ENCODE measurements at places on chromosomes 4 and X.

DNA sequence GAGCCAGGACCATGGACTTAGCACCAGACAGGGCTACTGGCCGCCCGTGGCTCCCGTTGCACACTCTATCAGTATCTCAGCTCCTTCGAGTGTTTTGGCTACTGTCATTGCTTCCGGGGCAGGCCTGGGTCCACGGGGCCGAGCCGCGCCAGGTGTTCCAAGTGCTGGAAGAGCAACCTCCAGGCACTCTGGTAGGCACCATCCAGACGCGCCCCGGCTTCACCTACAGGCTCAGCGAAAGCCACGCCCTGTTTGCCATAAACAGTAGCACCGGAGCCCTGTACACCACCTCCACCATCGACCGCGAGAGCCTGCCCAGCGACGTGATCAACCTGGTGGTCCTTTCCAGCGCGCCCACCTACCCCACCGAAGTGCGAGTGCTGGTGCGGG, 1.6 kb downstream of the FAT4 start:
- H3K4me3 ChIP-seq, result peak overlapping the region; percentile 92
- no peak overlapping the region for H3K27ac ChIP-seq
- H3K36me3 ChIP-seq, result no peaks in the 10 kb centered on the region

DNA sequence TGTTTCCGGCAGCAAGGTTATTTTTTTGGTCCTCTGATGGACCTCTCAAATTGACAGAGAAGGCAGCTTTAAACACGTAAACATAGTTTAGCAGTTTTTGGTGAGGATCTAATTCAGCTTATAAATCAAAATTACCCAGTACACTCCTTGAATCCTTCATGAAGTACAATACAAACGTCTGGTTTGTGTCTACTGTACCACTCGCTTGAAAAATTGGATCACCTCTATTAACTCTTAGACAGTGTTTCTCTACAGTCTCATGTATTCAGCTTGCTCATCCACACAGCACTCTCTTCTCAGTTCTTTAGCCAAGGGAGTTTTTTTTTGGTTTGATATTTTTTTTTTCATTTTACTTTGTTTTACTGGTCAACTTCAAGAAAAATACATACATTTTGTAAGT, 113.5 kb downstream of the RNF150 start:
- H3K27me3 ChIP-seq, result no peaks in the 10 kb centered on the region
- no peak overlapping the region for H3K27ac ChIP-seq
- DNase-seq, result no peak
- H3K4me3 ChIP-seq, result no peak overlapping the region

DNA sequence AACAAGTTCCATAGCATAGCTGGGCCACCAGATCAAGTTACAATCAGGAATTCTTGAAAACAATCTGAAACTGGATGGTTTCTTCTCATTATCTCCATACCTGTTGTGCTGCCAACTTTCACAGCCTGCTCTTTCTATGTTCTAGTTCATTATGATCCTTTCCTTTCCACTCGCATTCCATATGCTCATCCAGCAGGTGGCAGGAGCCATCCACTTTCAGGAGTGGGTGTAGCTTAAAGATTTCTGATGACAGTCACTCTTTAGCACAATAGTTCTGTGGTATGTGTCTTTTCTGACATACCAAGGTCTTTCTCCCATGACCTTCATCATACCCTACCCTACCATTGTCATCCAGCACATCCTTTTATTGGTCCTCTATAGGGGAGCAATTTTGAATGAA, 46.4 kb downstream of the PAGE2 start:
- H3K4me1 ChIP-seq, result no peaks in the 10 kb centered on the region
- no peak overlapping the region for H3K27ac ChIP-seq
- H3K4me3 ChIP-seq, result no peak overlapping the region
- no peaks in the 10 kb centered on the region for H3K27me3 ChIP-seq
- DNase-seq, result peak; percentile 12
- H3K36me3 ChIP-seq, result no peaks in the 10 kb centered on the region

DNA sequence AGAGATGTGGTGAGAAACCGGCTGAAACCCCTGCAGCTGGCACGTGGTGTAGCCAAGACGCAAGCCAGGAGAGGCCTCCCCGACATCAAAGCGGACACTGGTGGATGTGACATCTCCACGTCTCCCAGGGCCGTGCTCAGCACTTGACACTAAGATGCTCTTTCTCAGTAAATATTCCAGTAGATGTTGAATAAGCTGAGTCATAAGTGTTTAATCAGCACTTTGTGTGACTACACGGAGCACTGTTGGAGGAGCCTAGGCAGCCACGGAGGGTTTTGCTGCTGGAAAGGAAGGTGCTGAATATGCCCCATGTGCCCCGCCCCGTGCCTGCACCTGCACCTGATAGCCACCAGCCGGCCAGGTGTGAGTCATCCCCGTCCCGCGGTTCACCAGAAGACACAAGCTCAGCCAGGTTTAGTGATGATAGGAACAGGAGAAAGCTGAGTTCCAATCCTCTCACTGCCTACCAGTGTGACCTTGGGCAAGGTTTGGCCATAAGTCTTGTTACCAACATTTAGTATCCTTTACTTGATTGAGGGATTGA, 29.0 kb upstream of the C4orf50 start:
- H3K4me1 ChIP-seq, result peaks cover 16% of the 10 kb centered on the region
- DNase-seq, result peak; percentile 80
- H3K36me3 ChIP-seq, result no peaks in the 10 kb centered on the region
- no peak overlapping the region for H3K4me3 ChIP-seq

GRCh38 chrX:86981326-86981879, 536.2 kb upstream of the KLHL4 start:
- no peak overlapping the region for H3K27ac ChIP-seq
- no peaks in the 10 kb centered on the region for H3K27me3 ChIP-seq
- DNase-seq, result no peak
- no peaks in the 10 kb centered on the region for H3K4me1 ChIP-seq
- no peaks in the 10 kb centered on the region for H3K36me3 ChIP-seq

DNA sequence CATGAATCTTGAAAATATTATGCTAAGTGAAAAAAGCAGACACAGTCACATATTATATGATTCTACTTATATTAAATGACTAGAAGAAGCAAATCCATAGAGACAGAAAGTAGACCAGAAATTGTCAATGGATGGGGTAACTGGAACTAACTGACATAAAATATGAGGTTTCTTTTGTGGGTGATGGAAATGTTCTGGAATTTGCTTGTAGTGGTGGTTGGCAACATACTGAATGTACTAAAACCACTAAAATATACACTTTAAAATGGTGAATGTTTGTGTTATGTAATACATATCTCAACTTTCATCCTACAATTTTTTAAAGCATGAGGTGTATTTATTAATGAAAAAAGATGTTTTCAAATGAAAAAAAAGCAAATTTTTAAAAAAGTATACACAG, 14.7 kb downstream of the CNOT6L start:
- H3K27me3 ChIP-seq, result no peaks in the 10 kb centered on the region
- H3K36me3 ChIP-seq, result no peaks in the 10 kb centered on the region
- H3K27ac ChIP-seq, result no peak overlapping the region
- no peak overlapping the region for H3K4me3 ChIP-seq
- no peaks in the 10 kb centered on the region for H3K4me1 ChIP-seq

DNA sequence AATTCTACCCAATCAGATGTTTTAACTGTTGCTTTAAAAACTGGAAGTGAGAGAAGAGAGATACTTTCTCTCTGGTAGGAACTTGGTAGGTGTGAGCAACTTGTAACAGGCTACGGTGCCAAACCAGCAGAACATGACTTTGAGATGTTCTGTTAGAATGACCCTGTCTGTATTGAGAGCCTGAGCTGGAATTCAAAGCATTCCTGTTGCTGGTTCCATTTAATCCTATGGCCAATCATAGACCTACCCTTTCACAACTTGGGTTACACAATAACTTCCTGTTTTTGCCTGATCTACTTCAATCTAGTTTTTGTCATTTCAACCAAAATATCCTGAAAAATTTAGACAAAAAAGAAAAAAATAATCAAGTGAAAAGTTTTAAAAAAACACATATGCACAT, 1.7 kb upstream of the PRRG1 start:
- DNase-seq, result no peak
- H3K4me1 ChIP-seq, result no peaks in the 10 kb centered on the region
- no peak overlapping the region for H3K4me3 ChIP-seq
- H3K36me3 ChIP-seq, result no peaks in the 10 kb centered on the region
- H3K27ac ChIP-seq, result no peak overlapping the region
- H3K27me3 ChIP-seq, result no peaks in the 10 kb centered on the region

GRCh38 chr4:81652069-81652478, 180.4 kb upstream of the RASGEF1B start:
- H3K27me3 ChIP-seq, result no peaks in the 10 kb centered on the region
- no peak overlapping the region for H3K4me3 ChIP-seq

DNA sequence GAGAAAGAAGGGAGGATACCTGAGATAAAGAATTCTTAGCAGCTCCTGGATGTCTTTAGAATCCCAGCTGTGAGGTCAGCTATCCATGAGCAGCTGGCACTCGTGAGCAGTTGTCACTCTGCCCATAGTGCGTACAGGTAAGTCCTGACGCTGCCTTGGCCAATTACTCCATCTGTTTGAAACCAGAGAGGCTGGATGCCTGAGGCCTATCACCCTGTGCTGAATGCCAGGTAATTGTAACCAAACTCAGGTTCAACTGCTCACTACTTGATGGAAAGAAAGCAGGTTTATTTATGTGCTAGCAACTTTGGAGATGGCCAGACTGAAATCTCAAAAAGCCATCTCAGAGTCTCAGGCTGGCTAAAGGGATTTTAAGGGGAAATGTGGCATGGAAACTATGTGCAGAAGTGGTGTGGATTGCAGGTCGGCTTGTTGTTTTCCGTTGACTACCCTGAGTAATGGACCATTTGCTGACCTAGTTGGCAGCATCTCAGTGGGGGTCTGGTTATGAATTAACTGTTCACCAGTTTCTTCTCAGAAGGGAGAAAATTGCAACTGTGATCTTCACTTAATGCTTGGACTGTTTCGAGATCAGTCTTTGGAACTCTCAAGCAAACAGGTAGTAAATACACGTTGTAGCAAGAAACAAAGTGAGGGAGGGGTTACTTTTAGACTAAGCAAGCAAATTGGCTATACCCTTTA, 1614.0 kb upstream of the PCDH10 start:
- no peak overlapping the region for H3K4me3 ChIP-seq
- DNase-seq, result no peak
- H3K27me3 ChIP-seq, result no peaks in the 10 kb centered on the region
- H3K4me1 ChIP-seq, result no peaks in the 10 kb centered on the region

GRCh38 chrX:4787971-4788370, 1074.5 kb upstream of the PRKX start:
- H3K4me1 ChIP-seq, result no peaks in the 10 kb centered on the region
- DNase-seq, result peak; percentile 34
- H3K27ac ChIP-seq, result no peak overlapping the region
- H3K27me3 ChIP-seq, result no peaks in the 10 kb centered on the region

- H3K27me3 ChIP-seq, result no peaks in the 10 kb centered on the region
- peak within 1 kb of the TSS; percentile 70 for H3K4me3 ChIP-seq
- H3K27ac ChIP-seq, result no peak within 1 kb of the TSS
- peak; percentile 83 for DNase-seq
Measured at GRCh38 chrX:153934762-153935325, at the start of gene NAA10. NAA10 (minus strand) TSS chrX:153935037; CDS start chrX:153934904, 133 bp downstream.

DNA sequence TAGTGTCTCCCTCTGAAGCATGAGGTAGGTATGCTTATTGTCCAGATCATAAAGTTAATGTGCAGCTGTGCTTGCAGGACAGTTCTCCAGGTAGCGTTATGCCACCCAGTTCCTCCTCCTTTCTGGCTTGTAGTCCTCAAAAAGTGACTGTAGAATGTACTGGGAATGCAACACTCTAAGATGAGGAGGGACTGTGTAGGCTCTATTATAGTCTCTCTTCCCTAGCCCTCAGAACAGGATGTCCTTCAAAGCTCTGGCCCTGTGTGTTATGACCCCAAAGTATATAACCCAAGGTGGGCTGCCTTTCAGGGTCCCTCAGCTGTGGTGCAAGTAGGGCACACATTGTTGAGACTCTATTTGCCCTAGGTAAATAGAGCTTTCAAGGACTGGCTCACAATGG, 20.8 kb upstream of the MANBA start:
- DNase-seq, result no peak
- H3K4me1 ChIP-seq, result peaks cover 26% of the 10 kb centered on the region
- no peaks in the 10 kb centered on the region for H3K27me3 ChIP-seq
- no peaks in the 10 kb centered on the region for H3K36me3 ChIP-seq

GRCh38 chr4:187380181-187380581, 615.4 kb upstream of the ZFP42 start:
- no peaks in the 10 kb centered on the region for H3K36me3 ChIP-seq
- no peak overlapping the region for H3K4me3 ChIP-seq
- H3K27ac ChIP-seq, result no peak overlapping the region

DNA sequence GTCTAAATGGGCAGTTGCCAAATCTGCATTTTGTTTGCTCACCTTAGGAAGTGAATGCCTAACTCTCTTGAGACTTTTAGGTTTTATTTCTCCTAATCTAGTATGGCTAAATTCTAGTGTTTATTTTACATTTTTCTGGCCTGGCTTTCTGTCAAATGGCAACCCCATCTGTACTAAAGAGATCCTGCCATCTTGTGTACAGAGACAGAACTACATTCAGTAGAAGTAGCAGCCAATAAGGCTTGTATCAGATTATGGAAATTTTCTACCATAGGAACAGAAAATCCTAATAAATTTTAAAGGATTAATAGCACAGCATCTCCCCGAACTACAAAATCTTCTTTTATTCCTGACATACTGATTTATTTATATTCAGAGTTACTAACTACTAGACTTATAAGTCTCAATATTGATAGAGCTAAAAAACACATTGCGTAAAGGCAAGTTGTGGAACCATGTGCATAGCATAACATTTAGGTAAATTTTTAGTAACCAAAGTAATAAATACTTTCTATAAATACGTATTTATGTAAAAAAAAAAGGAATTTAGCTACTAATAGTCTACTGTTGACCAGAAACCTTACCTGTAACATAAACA, 45.5 kb downstream of the TMEM144 start:
- H3K4me1 ChIP-seq, result peaks cover 12% of the 10 kb centered on the region
- peak; percentile 40 for DNase-seq
- no peak overlapping the region for H3K27ac ChIP-seq

- H3K27ac ChIP-seq, result no peak overlapping the region
- no peaks in the 10 kb centered on the region for H3K36me3 ChIP-seq
- no peak overlapping the region for H3K4me3 ChIP-seq
- H3K4me1 ChIP-seq, result no peaks in the 10 kb centered on the region
Measured at GRCh38 chrX:85140964-85141363, 102.6 kb downstream of the SATL1 start.

- H3K4me3 ChIP-seq, result no peak overlapping the region
- no peak overlapping the region for H3K27ac ChIP-seq
- H3K27me3 ChIP-seq, result peaks cover 46% of the 10 kb centered on the region
- no peaks in the 10 kb centered on the region for H3K36me3 ChIP-seq
- DNase-seq, result no peak
Measured at GRCh38 chrX:153884136-153884535, 1.8 kb downstream of the L1CAM start.

GRCh38 chr4:172147687-172148086, 334.5 kb downstream of the GALNTL6 start:
- H3K36me3 ChIP-seq, result no peaks in the 10 kb centered on the region
- DNase-seq, result no peak
- H3K27ac ChIP-seq, result no peak overlapping the region
- no peaks in the 10 kb centered on the region for H3K4me1 ChIP-seq
- no peaks in the 10 kb centered on the region for H3K27me3 ChIP-seq

DNA sequence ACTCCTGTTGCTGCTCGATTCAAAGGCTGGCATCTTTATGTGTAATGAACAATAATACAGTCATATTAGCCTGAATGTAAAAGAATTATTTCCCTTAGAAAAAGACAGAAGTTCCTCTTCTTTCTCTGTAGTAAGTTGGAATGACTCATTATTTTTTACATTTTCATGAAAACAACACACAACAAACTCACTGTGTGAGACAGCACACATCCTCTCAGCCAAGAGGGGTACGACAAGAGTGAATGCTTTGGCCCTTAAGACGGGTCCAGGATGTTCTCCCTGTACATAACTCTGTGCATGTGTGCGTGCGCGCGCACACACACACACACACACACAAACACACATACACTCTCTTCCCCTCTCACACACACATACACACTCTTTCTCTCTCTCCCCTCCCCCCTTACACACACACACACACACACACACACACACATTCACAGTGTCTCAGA, 72.8 kb downstream of the MANBA start:
- H3K27ac ChIP-seq, result peak overlapping the region; percentile 56
- no peak for DNase-seq
- no peaks in the 10 kb centered on the region for H3K27me3 ChIP-seq
- peaks cover 25% of the 10 kb centered on the region for H3K4me1 ChIP-seq
